Nucleus accumbens (tissue), 56 donors: ENCODE measurements at places on chromosomes 1 and 21.

DNA sequence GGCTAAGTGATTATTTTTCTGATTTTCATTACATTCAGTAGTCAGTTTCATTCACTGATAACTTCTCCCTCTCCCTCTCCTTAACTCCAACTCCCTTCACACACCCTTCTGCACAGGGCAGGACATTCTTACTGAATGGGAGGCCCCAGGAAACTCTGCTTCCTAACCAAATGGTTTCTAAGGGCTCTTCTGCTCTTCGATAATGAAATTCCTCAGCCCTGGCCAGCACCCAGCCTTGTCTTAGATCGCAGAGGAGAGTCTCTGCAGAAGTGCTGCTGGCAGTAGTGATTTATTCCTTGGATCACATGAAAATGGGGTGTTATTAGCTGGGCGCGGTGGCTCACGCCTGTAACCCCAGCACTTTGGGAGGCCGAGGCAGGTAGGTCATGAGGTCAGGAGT is 16.4 kb downstream of the PLEKHM2 start:
- DNase-seq: no peak

DNA sequence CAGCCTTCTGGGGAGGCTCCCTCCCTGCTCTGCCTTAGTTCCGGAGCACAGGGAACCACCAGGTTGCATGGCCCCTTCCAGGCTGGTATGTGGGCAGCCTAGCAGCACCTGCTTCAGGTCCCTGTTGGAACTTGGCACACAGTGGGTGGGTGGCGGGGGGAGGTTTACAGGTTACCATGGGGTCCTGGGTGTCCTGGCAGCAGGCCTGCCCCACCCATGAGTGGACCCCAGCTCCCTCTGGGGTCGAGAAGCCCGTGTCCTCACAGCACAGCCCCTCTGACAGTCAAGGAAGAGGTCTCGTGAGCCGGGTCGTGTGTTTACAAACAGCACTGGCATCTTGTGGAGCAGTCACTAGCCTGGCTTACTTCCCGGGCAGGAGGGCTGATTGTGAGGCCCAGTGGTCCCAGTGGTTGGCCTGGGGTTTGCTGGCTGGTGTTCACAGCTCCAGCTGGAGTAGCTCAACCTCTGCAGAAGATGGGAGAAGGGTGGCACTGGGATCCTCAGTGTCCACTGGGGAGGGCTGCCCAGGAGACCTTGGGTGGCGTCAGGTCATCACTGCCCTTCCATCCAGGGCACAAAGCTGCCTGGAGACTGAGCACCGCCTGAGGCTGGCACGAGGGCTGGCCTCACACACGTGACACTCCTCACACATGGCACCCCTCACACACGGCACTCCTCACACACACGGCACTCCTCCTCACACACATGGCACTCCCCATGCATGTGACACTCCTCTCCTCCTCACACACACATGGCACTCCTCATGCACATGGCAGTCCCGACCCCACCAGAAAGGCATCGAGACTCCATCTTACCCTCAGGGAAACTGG is 100.9 kb downstream of the RIPK4 start:
- DNase-seq: no peak

- DNase-seq: no peak
Observed at GRCh38 chr1:52669696-52670095, 28.5 kb downstream of the COA7 start.

- DNase-seq: no peak
Observed at GRCh38 chr1:6870086-6870485, 84.8 kb downstream of the CAMTA1 start.
